ENCODE measurements at places on chromosomes 7 and 10. TPM values are rescaled to one million over a fixed set of nuclear protein-coding genes. Genes with fewer than 3 reads are reported as not detected.

The EPHA1 gene
- total RNA-seq = not detected

The C7orf57 gene
- not detected for total RNA-seq

The SPDYE16 gene
- 0.06 TPM for total RNA-seq

The MCM10 gene
- 5.2 TPM for total RNA-seq

The CDNF gene
- total RNA-seq = 2.1 TPM

The OR13A1 gene
- not detected for total RNA-seq

The PSPH gene
- total RNA-seq = 40.6 TPM

The COMMD3 gene
- 68.8 TPM for total RNA-seq

The KLHL7 gene
- 29.2 TPM for total RNA-seq

The NME8 gene
- not detected for total RNA-seq

The HMX3 gene
- not detected for total RNA-seq

The NUPR2 gene
- total RNA-seq = not detected

The GDF2 gene
- not detected for total RNA-seq

The YAE1 gene
- total RNA-seq = 40.0 TPM

The VGF gene
- total RNA-seq = not detected

The PIP gene
- total RNA-seq = not detected

The ZNF425 gene
- total RNA-seq = 2.8 TPM

The C10orf62 gene
- 0.13 TPM for total RNA-seq

The OR6B1 gene
- not detected for total RNA-seq

The PDK4 gene
- 3.2 TPM for total RNA-seq

The ADRB1 gene
- total RNA-seq = not detected

The CALHM3 gene
- total RNA-seq = not detected

The CLCN1 gene
- not detected for total RNA-seq

The TAS2R3 gene
- 1.5 TPM for total RNA-seq

The NUTM2A gene
- total RNA-seq = 0.19 TPM

The CH25H gene
- total RNA-seq = 0.40 TPM

The ABHD11 gene
- total RNA-seq = 12.0 TPM

The SPDYE2B gene
- not detected for total RNA-seq

The PLEKHS1 gene
- total RNA-seq = not detected

The VAX1 gene
- not detected for total RNA-seq

The C10orf53 gene
- total RNA-seq = not detected

The ADAM12 gene
- 13.7 TPM for total RNA-seq

The PRPS1L1 gene
- 0.13 TPM for total RNA-seq

The SEC24C gene
- total RNA-seq = 81.0 TPM

The ZNF485 gene
- 1.3 TPM for total RNA-seq

The PLAC9 gene
- total RNA-seq = 73.6 TPM

The CALML3 gene
- not detected for total RNA-seq

The BAIAP2L1 gene
- total RNA-seq = 0.92 TPM

The PRKAR2B gene
- total RNA-seq = 1.6 TPM

The FAM25C gene
- total RNA-seq = not detected

The WDR86 gene
- 0.26 TPM for total RNA-seq

The ADARB2 gene
- not detected for total RNA-seq

The ADAP1 gene
- 1.8 TPM for total RNA-seq

The COBL gene
- not detected for total RNA-seq

The CCDC146 gene
- total RNA-seq = 1.6 TPM

The MAP3K8 gene
- 25.1 TPM for total RNA-seq

The CUTC gene
- total RNA-seq = 12.2 TPM

The LIPF gene
- not detected for total RNA-seq

The AMZ1 gene
- 0.12 TPM for total RNA-seq

The APBB1IP gene
- total RNA-seq = not detected

The LRMDA gene
- 4.6 TPM for total RNA-seq
